ENCODE measurements at places on chromosomes 5 and 9.

DNA sequence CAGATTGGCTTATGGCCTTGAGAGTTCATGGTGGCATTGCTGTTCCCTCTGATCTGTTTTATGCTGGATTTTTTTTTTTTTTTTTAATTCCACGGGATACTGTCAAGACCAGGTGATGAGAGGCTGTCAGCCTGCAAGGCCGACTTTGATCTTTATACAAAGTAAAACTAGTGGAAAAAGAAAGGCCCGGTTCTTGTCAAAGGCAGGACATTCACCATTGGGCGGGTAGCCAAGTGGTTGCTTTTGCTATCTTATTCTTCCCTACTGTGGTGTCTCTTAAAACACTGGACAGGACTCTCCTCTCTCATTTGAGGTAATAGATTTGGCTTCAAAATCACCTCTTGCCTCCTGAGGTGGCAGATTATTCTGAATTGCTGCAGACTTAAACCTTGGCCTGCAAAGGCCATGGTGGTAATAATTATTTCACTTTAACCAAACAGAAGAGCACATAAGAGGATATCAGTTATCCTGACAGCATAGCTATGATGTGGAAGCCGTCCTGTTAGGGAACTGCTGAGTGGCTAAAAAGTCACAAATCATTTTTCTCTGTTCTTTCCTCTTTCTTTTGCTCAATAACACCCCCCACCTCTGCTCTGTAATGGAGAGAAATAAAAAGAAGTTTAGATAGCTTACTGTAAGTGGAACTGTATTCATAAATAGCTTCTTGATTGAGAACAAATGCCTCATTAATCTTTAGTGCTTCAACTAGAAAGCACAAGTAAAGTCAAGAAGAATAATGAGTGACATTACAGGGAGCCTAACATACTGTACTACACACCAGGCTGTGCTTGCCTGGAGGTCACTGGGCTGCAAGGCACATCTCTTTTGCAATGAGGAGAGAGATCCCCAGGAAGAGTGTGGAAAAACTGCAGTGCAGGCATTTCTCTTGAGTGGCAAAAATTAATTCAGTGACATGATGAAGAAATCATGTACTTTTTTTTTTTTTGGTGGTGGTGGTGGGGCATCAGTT, 275.6 kb downstream of the KDM4C start:
- H3K4me1 ChIP-seq = peaks cover 4% of the 10 kb centered on the region
- no peak overlapping the region for H3K27ac ChIP-seq
- no peaks in the 10 kb centered on the region for H3K36me3 ChIP-seq
- H3K27me3 ChIP-seq = no peaks in the 10 kb centered on the region
- DNase-seq = no peak

GRCh38 chr5:4197151-4197550, 601.5 kb downstream of the IRX1 start:
- no peaks in the 10 kb centered on the region for H3K4me1 ChIP-seq
- no peak overlapping the region for H3K4me3 ChIP-seq
- H3K27me3 ChIP-seq = no peaks in the 10 kb centered on the region
- H3K27ac ChIP-seq = no peak overlapping the region
- H3K36me3 ChIP-seq = no peaks in the 10 kb centered on the region

- H3K4me1 ChIP-seq = no peaks in the 10 kb centered on the region
- no peak overlapping the region for H3K4me3 ChIP-seq
- no peaks in the 10 kb centered on the region for H3K27me3 ChIP-seq
- no peak for DNase-seq
- H3K36me3 ChIP-seq = peaks cover 13% of the 10 kb centered on the region
Measured at GRCh38 chr9:109181284-109181683, 14.2 kb upstream of the FRRS1L start.

- H3K4me1 ChIP-seq = no peaks in the 10 kb centered on the region
- no peaks in the 10 kb centered on the region for H3K36me3 ChIP-seq
- no peak overlapping the region for H3K27ac ChIP-seq
- H3K4me3 ChIP-seq = no peak overlapping the region
Measured at GRCh38 chr9:95311961-95312360, 5.5 kb downstream of the FANCC start.

DNA sequence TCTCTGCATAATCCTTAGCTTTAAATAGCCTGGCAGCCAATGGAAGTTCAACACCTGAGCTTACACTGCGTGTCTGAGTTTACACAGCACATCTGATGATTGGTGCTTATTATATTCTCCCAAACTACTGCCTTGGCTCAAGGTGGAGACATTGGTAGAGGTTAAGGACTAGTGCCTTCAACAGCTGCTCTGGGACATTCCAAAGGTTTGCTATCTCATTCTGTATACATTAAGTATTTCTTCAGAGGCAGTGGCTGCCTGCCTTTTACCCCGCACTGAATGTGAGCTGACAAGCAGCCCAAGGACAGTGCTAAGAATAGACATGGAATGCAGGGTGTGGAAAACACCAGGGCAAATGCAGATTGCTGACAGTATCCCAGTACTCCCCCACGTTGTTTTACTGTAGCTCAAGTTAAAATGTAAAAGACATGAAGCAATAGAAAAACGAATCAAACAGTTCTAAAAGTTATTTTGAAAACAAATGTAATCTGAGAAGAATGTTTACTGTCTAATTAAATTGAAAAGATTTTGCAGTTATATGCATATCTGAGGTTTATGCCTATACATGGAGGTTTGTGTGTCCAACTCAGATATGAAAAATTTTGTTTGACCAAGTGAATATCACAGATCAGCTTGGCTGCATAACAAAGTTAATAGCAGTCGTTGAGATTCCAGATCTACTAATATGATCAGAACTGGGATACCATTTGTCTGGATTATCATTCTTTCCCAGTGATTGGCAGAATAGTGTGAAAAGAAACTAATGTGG, 1.8 kb downstream of the HSPB3 start:
- no peak overlapping the region for H3K27ac ChIP-seq
- H3K4me3 ChIP-seq = no peak overlapping the region
- no peaks in the 10 kb centered on the region for H3K27me3 ChIP-seq
- no peak for DNase-seq
- no peaks in the 10 kb centered on the region for H3K4me1 ChIP-seq

DNA sequence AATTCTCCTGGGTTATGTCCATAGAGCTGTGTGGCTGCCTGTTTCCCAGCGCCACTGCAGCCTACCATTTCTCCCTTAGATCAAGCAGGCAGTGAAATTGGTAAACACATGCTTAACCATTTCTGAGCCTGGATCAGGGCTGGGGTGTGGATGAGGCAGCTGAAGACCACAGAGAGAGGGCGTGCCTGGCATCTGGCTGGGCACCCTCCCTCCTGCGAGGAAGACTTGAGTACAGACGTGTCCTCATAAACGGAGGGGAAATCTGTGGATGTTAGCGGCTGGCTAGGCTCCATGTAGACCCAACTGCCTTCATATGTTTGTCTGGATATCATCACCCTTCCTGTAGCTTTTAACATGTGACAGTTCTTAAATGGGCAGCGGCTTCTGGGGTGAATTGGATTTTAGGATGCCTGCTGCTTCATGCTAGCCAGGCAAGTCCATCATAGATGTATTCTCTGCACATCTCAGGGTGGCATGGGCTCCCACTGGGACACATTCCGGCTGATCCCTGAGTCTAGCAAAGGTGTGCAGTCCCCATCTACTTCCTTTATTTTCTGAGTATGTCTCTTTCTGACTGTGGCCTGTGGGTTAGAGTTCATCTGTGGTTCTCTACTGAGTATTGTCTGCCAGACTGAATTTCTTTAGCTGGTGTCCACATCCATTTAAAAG, 11.0 kb downstream of the RGS3 start:
- no peak overlapping the region for H3K27ac ChIP-seq
- no peaks in the 10 kb centered on the region for H3K4me1 ChIP-seq
- no peak for DNase-seq
- H3K36me3 ChIP-seq = no peaks in the 10 kb centered on the region
- H3K4me3 ChIP-seq = no peak overlapping the region

GRCh38 chr5:52672459-52672858, 115.3 kb upstream of the ITGA1 start:
- peaks cover 9% of the 10 kb centered on the region for H3K4me1 ChIP-seq
- no peaks in the 10 kb centered on the region for H3K27me3 ChIP-seq
- no peak overlapping the region for H3K4me3 ChIP-seq

Data from tibial nerve (tissue), 4 donors.